ENCODE measurements at places on chromosomes 16 and 17. TPM values are rescaled to one million over a fixed set of nuclear protein-coding genes. Genes with fewer than 3 reads are reported as not detected.

DNA sequence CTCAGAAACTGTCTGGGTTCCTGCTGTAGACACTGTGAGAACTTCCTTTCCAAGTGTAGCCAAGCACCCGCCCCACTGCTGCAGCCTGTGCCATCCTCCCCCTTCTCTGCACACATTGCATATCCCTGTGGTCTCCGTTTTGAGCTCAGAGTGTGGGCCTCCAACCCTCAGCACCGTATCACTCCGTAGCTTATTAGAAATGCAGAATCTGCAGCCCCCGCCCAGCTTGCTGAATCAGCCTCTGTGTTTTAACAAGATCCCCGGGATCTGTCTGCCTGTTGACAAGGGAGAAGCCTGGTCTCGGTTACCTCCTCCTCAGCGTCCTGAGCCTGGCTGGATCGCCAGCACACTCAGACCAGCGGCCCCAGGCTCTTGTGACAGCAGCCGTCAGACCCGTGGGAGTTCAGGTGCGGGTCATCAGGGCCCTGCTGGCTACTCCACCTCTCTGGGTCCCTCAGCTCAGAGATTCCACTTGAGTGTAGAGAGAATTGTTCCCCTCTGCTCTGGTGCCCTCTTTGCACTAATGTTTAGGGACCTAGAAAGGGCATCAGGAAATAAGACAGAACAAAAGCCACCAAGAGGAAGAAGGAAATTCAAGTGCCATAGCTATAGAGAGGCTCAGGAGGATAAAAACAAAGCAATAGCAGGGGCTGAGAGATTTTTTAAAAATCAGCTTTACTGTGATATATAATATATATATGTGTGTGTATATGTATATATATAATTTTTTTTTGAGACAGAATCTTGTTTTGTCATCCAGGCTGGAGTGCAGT is 92.3 kb downstream of the PITPNC1 start:
- DNase-seq: no peak

- no peak for DNase-seq
These were observed 14.1 kb downstream of the CD7 start for GRCh38 chr17:82302991-82303943.

GRCh38 chr16:79735271-79735670 is 134.7 kb upstream of the MAF start:
- no peak for DNase-seq

DNA sequence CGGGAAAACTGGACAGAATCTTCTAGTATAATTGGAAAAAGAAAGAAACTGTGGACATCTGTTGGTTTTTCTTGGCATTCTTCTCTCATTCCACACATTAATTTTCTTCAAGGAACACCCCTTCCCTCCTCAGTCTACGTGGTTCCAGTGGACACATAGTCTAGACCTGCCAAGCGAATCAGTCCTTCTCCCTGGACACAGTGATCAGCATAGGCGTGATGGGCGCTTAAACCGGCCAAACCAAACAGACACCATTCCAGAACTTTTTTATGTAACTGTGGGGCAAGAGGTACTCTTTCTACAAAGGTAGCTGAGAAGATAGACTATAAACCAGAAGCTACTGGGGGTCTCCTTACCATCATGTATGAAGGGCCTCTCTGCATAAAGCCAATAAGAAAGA is 121.8 kb upstream of the COX10 start:
- no peak for DNase-seq

DNA sequence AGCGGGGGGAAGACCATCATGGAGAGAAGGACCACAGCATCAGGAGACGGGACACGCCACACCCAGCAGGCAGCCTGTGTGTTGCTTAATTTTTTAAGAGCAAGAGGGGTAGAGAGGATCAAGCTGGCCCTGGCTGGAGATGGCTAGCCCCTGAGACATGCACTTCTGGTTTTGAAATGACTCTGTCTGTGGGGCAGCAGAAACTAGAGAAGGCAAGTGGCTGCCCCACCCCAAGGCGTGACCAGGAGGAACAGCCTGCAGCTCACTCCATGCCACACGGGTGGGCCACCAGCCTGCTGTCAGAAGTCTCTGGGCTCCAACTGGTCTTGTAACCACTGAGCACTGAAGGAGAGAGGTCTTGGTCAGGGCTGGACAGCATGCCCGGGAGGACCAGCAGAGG is 75.5 kb downstream of the SOCS1 start:
- DNase-seq: no peak

DNA sequence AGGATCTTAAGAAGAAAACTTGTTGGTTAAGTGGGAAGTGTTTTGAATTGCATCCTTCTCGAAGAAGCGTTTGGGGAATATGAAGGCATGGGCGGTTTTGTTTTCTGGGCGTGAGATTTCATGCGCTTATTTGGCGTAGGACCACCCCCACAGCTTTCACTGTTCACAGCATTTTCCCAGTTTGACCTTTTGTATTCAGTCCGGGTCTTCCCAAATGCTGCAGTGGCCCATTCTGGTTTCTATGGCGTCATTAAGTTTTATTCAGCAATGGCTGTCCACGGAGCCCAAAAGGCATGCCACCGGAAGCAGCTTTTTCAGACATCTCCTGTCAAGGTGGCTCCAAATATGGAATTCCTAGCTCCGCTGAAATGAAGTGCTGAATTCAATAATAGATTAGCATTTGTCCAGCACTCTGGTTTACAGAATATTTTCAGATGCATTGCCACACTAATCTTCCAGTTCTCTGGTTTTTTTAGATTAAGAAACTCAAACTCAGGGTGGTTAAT is 90.6 kb upstream of the FBXO47 start:
- no peak for DNase-seq

GRCh38 chr17:18261146-18261515 is 669 bp downstream of the MIEF2 start:
- DNase-seq: no peak

GRCh38 chr17:1956134-1956533 is 69.0 kb downstream of the RTN4RL1 start:
- DNase-seq: no peak

- no peak for DNase-seq
These were observed 289.2 kb upstream of the FOXF1 start for GRCh38 chr16:86221085-86221484.

DNA sequence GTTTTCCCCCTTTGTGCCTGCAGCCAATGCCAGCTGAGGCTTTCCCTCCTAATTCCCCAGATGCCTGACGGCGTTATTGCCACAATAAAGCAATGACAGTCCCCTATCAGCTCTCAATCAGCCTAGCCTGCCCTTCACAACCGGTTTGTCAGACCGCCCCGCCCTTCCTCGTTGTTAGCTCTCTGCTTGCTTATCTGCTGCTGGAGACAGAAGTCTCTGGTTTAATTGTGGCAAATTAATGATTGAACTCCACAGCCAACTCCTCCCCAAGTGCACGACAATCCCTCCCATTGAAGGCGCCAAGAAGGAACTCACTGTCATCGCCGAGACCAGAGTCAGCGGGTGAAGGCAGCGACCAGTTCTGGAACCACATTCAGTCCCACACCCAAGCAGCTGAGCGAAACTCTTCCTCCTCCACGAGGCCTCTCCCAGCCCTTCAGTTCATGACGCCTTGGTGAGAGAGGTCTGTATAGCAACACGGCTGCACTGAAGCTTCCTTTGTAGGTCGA is 474.4 kb downstream of the SLC39A11 start:
- no peak for DNase-seq

- no peak for DNase-seq
These were observed 23.7 kb upstream of the NPTX1 start for GRCh38 chr17:80499961-80500665.

DNA sequence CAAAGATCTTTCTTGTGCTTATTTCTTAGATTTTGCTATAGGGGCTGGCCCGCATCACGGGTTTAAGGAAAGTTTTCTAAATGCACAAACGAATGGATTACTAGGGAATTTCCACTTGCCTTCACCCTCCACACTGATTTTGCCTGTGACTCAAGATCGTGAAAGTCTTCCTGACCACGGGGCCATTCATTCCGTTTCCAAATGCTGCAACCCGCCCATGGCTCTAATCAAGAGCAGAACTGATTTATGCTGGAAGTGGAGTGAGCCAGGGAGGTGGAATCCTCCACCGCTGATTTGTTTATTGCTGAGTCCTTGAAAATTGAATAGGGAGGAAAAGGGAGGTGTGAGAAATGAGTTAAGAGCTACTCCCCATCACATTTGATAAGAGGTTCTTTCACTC is 52.4 kb downstream of the CA10 start:
- DNase-seq: no peak

- DNase-seq: no peak
These were observed 20.1 kb upstream of the SLC46A1 start for GRCh38 chr17:28426081-28426519.

DNA sequence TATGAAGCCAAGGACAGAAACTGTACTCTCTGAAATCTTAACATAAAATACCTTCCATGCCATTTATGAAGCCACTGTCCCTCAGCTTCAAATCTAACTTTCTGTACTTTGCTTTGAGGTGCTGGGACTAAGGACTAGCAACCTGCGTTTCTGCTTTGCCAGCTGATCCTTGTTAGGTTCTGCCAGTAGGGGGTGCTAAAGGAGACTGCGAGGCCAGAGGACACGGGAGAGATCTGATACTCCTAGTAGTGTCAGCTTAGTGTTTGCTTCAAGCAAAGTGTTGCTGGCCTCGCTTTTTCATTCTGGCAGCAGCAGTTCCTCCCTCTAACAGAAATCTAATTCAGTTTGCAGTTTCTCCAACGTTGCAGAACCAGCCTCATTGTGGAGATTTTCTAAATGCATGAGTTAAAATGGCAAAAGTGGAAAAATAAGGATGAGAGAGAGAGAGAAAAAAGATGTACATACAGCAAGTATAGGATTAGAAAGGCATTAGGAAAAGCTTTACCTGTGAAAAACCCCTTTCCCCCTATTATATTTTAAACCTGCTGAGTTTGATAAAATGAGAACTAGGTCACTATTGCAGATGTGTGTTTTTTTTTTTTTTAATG is 297.5 kb downstream of the CA10 start:
- peak; percentile 81 for DNase-seq

DNA sequence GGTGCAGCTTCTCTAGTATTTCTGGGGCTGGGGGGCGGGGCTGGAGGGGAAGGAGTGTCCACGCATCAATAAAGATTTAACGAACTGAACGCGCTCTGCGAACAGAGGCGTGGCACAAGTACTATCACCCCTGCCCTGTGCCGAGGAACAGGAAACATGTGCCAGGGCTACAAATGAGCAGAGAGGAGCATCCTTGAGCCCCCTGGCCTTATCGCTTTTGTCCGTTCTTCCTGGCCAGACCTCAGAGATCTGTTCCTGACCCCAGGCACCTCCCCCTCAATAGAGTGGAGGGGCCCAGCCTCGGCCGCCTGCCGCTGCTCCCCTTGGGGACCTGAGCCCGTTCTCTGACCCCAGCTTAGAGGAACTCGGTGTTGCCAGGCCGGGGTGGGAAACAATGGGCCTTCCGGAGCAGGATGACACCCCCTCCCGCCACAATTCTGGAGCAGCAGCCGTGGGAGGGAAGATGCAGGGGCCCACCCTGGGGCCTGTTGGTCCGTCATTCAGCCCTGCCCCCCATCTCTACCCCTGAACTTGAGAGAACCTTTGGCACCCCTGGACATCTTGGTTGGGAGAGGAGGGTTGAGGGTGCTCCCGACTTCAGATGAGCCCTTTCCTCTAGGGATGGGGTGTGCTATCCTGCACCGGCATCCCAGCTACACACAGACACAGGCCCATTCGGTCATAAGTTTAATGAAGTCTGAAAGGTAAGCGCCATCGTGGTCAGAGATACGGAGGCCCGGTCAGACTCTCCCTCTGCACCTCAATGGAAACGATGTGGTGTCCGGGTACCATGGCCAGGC is 1.1 kb downstream of the NAA38 start:
- peak; percentile 52 for DNase-seq

GRCh38 chr16:1903845-1904840 is 14.1 kb downstream of the HS3ST6 start:
- no peak for DNase-seq

DNA sequence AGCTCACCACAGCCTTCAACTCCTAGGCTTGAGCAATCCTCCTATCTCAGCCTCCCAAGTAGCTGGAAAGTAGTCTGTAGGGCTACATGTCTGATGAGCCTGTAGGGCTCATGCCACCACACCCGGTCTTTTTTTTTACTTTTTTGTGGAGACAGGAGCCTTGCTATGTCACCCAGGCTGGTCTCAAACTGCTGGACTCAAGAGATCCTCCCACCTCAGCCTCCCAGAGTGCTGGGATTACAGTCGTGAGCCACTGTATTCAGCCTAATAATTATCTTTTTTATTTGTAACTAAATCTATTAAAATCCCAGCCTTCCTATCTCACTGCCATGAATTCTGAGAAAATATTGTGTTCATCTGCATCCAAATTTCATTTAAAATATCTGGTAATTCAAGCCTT is 15.1 kb downstream of the BRIP1 start:
- DNase-seq: no peak

DNA sequence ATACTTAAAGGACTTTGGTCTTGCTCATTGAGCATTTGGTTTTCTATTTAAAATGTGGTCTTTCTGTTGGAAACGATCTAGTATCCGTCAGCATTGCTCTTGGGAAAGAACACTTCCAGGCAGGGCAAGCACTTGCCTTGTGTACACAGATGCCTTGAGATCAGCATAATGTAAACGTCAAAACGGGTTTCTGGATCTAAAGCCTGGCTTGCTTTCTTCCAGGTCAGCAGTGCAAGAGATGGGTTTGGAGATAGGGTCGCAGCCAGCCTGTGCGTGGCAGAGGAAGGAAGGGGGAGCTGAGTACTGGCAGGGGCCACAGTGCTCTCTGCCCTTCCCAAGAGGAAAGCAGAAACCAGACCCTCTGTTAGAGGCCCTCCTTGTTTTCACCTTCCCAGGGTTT is 175.5 kb downstream of the LGALS9B start:
- no peak for DNase-seq

DNA sequence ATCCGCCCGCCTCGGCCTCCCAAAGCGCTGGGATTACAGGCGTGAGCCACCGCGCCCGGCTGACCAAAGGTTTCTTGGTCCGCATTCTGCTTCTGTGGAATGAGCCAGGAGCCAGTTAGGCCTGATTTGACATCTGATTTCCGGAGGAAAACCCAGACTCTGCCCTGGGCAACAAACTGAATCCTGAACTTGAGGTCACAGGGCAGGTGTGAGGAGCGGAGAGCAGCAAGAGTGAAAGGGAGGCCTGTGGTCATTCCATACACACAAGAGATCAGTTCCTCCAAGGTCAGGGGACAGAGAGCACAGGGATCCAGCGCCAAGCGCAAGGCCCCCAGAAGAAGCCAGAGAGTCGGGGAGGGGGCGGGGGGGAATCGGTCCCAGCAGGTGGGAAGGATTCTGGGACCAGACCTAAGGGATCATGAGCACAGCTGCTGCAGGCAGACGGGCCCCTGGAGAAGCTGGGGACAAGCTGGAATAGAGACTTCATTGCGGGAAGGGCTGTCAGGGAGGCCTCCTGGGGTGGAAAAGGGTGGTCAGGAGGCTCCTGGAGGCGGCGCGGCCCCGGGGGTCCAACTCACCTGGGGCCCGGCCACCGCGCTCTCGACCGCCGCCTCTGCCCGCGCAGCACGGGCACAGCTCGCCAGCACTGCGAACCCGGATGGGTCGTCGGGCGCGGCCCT is 436 bp downstream of the SHPK start:
- no peak for DNase-seq

The PRCD gene
- total RNA-seq: 2.1 TPM

The SERPINF2 gene
- 1.6 TPM for total RNA-seq

The TPPP3 gene
- 0.61 TPM for total RNA-seq

The ZG16B gene
- total RNA-seq: not detected

The CRHR1 gene
- 0.56 TPM for total RNA-seq

The ST3GAL2 gene
- 39.3 TPM for total RNA-seq

The POLR3K gene
- 49.6 TPM for total RNA-seq

The ELMO3 gene
- total RNA-seq: 9.6 TPM

The CDK3 gene
- total RNA-seq: 7.4 TPM

The PSMD12 gene
- total RNA-seq: 73.2 TPM

Data from H1 (cell line).